Caudate nucleus (tissue), 63 donors: ENCODE measurements at places on chromosomes 4 and X.

GRCh38 chr4:24089851-24090534, 200.1 kb upstream of the PPARGC1A start:
- no peak for DNase-seq

DNA sequence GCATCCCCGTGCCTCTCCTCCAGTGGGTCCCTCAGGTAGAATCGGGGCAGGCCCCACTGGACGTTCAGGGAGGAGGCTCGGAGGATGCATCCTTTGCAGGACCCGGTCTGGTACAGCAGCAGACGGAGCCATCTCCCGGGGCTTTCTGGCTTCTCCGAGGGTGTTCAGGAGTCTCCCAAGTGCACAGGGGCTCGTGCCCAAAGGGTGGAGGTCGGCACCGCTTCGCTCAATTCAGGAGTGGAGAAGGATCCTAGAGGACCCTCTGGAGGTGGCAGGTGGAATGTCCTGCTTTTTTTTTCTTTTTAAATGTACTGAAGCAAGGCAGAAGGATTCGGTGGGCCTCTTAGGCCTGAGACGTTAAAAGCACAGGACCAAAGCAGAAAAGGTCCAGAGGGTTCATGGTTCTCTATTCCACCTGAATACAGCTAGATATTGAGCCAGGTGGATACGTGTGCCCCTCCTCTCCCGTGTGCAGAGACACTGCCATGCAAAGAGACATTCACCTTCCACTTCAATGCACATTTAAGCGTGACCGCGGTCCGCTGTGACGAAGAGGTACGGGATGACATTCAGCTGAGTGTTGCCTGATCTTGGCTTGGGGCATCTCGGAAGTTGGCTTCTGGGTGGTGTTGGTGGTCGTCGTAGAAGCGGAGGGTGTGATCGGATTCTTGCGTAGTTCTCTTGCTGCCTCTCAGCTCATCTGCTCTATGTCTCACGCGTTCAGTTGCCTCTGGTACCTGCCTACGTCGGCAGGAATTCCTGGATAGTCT, 281.2 kb upstream of the AGTR2 start:
- no peak for DNase-seq

GRCh38 chr4:116374815-116375214, 710.6 kb downstream of the TRAM1L1 start:
- DNase-seq, result no peak

DNA sequence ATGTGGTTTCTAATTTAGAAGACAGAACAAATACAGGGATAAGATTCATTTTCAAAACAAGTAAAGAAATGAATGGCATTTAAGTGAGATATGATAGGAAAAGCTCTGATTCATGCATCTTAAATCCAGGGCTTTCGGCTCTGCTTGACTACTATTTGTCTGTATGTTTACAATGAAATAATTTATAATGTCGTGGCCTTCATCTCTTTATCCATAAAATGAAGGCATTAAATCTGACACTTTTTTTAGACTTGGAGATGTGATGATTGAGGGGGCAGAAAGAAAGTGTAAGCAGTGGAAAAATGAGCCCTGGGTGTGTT, 115.7 kb upstream of the KIT start:
- DNase-seq, result no peak

- DNase-seq, result no peak
These were observed 231.1 kb downstream of the ARAP2 start for GRCh38 chr4:36013206-36013605.

GRCh38 chrX:153353416-153353815, 19.5 kb downstream of the ZNF275 start:
- DNase-seq, result no peak

DNA sequence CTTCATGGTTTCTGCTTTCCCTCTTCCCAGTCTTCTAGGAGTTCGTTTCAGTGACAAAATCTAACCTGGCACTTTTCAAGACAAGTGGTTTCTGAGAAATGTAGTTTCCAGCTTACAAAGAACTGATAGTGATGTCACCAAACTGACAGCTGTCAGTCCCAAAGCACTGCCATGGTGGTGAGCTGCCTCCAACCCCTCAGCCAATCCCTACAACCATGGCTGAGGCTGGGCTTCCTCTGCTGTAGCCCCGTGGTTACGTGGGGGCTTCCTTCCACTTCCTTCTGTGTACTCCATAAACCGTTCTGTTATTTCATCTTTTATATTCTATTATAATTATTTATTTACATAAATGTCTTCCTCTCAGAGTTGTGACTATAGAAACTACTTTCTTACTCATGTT, 198.6 kb upstream of the AGA start:
- DNase-seq, result no peak

GRCh38 chr4:142419712-142420111, 426.4 kb downstream of the INPP4B start:
- no peak for DNase-seq

GRCh38 chr4:143336781-143337599, at the start of gene GAB1:
TSS of gene GAB1 (plus strand) at chr4:143336876. CDS start at chr4:143337189, 313 bp downstream.
- no peak for DNase-seq
